Thymus (tissue), 14 donors: ENCODE measurements at places on chromosomes 6 and 20. TPM values are rescaled to one million over a fixed set of nuclear protein-coding genes. Genes with fewer than 3 reads are reported as not detected.

The ATAT1 gene
- 2.9 TPM for total RNA-seq

The UST gene
- total RNA-seq = 8.0 TPM

The TNNC2 gene
- total RNA-seq = 2.4 TPM

The ATXN1 gene
- total RNA-seq = 7.1 TPM

The SNAP25 gene
- 0.42 TPM for total RNA-seq

The HLA-DPB1 gene
- total RNA-seq = 306 TPM

The RBM24 gene
- 0.99 TPM for total RNA-seq

The TRDN gene
- 0.38 TPM for total RNA-seq

The OR2H2 gene
- total RNA-seq = not detected

The WFDC10B gene
- total RNA-seq = not detected

The APOM gene
- total RNA-seq = 6.1 TPM

The GINS1 gene
- 15.7 TPM for total RNA-seq

The JAG1 gene
- total RNA-seq = 8.1 TPM

The TFB1M gene
- total RNA-seq = 14.4 TPM

The SLC52A3 gene
- total RNA-seq = 0.05 TPM

The TRAPPC3L gene
- 0.14 TPM for total RNA-seq

The ANKRD6 gene
- 10.6 TPM for total RNA-seq

The SPATA25 gene
- 3.1 TPM for total RNA-seq

The TLDC2 gene
- 0.28 TPM for total RNA-seq

The TPD52L1 gene
- 6.3 TPM for total RNA-seq

The LST1 gene
- total RNA-seq = 134 TPM

The PABPC1L gene
- 7.2 TPM for total RNA-seq

The CDK5RAP1 gene
- 25.6 TPM for total RNA-seq

The DEFB123 gene
- total RNA-seq = not detected

The SLC35A1 gene
- 22.8 TPM for total RNA-seq

The OPN5 gene
- not detected for total RNA-seq

The KHDC1 gene
- total RNA-seq = 2.3 TPM

The NELFCD gene
- total RNA-seq = 42.2 TPM

The RRAGD gene
- 17.9 TPM for total RNA-seq
